ENCODE measurements at places on chromosomes 12 and 14. TPM values are rescaled to one million over a fixed set of nuclear protein-coding genes. Genes with fewer than 3 reads are reported as not detected.
A peak's percentile ranks its signal among the peaks of the same experiment; 100 is the strongest.

- peak; percentile 93 for DNase-seq
Observed at GRCh38 chr12:24948757-24949722, at the start of gene BCAT1. BCAT1 (minus strand) TSS chr12:24949101; CDS start chr12:24948932, 169 bp downstream.

DNA sequence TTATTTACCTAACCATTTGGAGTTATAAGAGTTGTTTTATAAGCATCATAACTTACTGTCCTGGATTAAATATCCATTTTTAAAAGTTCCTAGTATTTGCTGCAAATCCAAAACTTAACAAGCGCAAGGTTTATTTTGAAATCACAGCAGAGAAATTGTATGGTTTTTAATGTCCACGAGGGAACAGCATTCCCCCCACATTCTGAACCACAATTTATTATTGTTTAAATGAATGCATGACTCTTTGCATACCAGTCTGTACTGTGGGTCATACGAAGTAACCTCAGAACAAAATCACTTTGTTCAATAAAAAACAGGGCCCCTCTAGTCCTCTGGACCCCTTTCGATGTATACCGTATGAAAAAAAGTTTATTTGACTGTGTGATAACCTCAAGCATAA lies 75.9 kb downstream of the DACT1 start:
- no peak for DNase-seq

The CIROP gene
- not detected for total RNA-seq

- DNase-seq: no peak
Observed at GRCh38 chr12:116783525-116784237, 45.6 kb downstream of the RNFT2 start.

DNA sequence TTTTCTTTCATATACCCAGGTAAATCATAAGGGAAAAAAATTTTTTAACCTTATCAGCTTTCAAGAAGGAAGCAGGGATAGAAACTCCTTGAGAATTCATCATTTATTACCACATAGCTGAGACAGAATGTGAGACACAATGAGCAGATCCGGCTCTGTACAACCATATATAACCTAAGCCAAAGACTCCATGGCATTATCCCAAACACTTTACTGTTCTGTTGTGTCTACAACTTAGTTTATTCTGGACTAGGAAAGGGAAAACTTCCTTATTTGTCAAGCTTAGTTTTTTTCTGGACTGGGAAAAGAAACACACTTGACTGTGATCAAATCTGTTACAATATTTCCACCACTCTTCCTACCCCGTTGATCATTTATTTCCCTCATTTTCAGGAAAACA lies 38.3 kb upstream of the CATSPERB start:
- no peak for DNase-seq

- DNase-seq: no peak
Observed at GRCh38 chr14:75023108-75023507, 20.4 kb downstream of the EIF2B2 start.

The PTGR2 gene
- total RNA-seq: 6.2 TPM

DNA sequence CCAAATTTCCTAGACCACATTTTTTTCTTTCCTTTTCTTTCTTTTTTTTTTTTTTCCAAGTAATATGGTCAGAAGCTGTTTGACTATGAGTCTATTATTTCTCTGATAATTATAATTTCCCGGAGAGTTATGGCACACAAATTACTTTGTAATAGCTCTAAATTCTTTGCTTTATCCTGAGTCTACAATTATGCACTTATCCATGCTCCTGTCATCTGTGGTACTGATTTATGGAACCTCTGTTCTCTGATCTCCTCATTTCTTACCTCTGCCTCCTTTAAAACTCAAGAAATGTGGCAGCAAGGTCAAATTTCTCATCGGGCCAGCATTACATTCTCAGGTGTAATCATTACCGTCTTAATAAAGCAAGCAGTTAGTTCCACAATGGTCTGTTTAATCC lies 282.1 kb downstream of the PAWR start:
- DNase-seq: no peak

DNA sequence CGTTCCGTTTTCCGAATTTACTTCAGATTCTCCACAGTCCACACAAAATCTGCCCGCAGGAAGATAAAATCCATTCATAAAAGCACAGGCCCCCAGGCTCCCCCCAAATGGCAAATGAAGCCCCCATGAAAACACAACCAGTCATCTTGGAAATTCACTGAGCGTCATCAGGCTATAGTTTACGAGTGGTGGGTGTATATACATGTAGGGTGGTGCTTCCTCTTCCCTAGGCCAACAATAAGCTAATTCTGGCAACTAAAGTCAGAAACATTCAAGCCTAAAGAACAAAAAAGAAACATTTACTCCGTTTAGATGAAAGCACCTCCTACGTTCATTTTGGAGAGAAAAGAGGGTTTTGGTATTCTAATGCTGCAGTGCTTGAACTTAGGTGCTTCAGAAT lies 5.8 kb downstream of the GPR68 start:
- DNase-seq: no peak

Data from MG63 (cell line).